Retina (tissue), 1 donor: ENCODE measurements at places on chromosomes 3 and 15.

DNA sequence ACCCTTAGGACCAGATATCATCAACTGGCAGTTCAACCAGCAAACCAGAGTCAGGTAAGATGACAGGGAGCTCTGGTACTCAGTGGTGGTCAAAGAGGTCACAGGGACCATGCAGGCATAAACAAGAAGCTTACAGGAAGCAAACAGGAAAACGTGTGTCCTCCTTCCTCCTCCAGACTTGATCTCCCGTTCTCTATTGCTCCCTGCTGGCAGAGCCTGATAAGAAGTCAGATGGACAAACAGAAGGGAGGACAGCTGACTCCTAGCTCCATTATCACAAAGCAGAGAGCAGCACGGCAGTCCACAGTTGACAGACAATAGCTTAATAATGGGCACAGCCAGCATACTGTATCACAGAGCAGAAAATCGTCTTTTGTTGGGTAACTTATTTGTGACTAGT is 156.5 kb upstream of the SLC2A2 start:
- DNase-seq = no peak

DNA sequence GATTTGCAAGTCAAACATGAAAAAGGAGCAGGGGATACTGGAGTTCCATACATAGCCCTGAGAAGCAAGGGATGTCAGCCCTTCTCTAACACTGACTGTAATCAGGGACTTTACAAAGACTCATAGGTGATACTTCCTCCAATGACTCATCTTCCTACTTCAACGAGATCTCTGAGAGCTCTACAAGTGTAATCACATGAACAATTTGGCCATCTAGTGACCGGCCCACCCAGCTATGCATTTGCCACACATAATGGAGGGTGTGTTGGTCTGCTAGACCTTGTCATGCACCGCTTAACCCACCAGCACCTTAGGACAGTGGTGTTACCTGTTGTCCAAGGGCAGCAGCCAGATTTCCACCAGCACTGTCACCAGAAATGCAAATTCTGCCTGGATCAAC is 75.3 kb downstream of the NCEH1 start:
- DNase-seq = no peak

GRCh38 chr15:86135041-86135440 is 55.4 kb downstream of the AGBL1 start:
- no peak for DNase-seq

DNA sequence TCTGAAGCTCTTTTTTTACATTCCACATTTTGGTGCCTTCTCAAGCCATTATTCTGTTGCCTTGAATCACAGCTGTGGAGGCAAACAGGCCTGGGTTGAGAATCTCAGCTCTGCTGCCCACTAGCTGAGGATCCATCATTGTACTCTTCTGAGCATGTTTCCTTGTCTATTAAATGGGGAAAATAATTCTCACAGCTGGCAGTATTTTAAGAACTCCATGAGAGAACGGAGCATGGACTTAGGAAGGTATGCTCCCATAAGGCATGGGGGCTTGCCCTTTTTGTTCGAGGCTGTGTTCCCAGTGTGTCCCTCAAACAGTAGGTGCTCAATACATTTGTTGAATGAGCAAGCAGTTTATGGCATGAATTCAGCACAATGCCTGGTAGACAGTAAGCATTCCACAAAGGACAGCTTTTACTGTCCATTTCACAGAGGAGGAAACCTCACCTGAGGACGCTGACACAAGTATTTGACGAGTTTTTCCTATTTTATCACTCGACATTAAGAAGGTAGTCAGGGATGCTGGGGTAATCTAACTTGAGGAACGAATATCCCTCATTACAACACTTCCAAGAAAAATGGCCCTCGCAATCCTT is 2.1 kb upstream of the PTPRG start:
- no peak for DNase-seq

- DNase-seq = no peak
Observed at GRCh38 chr3:48989126-48989795, 780 bp upstream of the P4HTM start.

GRCh38 chr3:142651711-142652110 is 55.5 kb downstream of the PLS1 start:
- no peak for DNase-seq

DNA sequence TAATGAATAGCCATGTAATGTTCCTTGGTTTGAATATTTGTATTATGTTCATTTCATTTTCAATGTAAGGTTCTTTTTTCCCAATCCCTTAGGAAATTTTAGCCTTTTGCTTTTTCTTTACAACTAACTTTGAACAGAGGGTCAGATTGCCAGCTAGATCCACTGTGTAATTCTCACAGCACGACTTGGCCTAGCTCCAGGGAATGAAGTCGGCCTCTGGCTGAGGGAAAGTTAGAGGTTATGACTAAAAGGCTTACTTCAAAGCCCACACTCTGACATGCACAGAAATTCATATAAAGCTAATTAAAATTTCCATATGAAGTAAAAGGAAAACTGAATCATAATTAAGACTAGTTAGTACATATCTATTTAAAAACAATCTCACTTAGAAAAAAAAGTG is 38.7 kb downstream of the ROBO1 start:
- DNase-seq = no peak

- no peak for DNase-seq
Observed at GRCh38 chr3:194946091-194946490, 260.4 kb downstream of the FAM43A start.

GRCh38 chr3:194404365-194405140 is 5.5 kb upstream of the GP5 start:
- DNase-seq = peak; percentile 45

DNA sequence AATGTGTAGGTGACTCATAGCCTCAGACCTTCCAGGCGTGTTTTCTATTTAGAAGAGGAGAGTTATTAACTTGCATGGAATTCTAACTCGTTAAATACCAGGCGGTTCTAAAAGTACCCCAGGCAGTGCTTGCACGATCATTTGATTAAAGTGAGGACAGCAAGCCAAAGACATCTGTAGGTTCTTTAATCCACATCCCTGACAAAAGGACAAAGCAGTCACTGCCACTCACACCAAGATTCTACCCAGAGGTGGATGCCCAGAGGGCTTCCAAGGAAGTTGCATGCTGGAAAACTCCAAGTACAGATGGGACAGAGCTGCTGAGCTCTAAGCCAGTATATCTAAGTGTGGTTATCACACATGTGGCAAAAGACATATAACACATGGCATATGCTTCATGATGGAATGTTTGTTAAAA is 372.1 kb downstream of the ROBO2 start:
- no peak for DNase-seq

GRCh38 chr15:49288391-49288790 is 118.3 kb downstream of the GALK2 start:
- DNase-seq = no peak

GRCh38 chr15:28107111-28107903 is 8.2 kb upstream of the OCA2 start:
- peak; percentile 86 for DNase-seq
